ENCODE measurements at places on chromosomes 6 and 20. TPM values are rescaled to one million over a fixed set of nuclear protein-coding genes. Genes with fewer than 3 reads are reported as not detected.

DNA sequence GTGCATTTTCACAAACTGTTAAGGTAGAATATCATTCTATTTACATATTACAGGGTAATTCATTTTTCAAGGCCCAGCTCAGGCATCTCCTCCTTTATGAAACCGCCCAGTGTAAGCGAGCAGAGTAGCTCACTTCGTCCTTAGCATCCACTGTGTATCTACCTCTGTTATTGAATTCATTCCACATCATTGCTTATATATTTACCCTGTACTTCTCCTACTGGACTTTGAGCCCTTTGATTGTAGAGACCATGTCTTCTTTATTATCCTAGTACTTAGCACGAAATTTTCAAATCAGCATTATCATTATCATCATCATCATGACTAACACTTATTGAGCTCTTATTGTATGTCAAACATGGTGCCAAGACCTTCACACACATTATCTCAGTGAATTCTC, 76.7 kb downstream of the FRK start:
- DNase-seq, result no peak

DNA sequence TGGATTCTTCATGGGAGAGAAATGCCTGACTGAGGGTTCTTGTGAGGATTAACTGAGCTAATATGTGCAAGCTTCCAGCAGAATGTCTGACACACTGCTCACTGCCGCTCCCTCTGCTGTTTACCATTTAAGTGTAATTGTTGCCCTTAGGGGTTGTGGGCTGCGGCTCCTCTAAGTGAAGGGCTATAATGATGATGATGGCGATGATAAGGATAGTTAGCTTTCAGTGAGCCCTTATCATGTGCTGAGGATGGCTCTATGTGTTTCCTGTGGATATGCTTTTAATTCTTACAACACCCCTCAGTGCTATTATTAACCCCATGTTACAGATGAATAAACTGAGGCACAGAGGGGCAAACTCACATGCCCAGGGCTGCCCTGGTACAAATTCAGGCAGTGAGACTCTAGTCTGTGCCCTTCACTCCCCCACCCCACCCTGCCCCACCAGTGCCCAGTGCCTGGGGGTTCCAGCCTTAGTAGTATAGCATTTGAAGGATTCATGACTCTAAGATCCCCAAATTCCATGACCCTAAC, 33.4 kb downstream of the TGM2 start:
- DNase-seq, result no peak

GRCh38 chr20:32883081-32883480, 24.4 kb downstream of the EFCAB8 start:
- DNase-seq, result no peak

DNA sequence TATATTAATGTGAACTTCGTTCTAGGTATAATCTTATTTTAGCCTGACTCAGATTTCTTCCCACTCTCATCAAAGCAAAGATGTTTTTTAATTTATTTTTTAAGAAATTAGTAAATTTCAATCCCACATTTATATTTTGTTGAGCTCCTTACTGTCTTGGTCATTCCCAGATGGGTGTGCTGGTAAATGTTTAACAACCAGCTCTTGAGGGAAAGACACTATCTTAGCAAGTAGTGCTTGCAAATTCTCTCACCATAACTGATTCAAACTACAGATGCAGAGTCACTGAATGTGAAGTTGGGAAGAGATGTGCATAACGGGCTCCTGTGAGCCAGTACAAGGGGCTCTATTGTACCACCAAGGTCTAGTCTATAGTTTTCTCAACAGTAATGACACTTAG, 29.8 kb upstream of the BTN3A2 start:
- no peak for DNase-seq

Gene DTNBP1
- total RNA-seq, result 5.4 TPM

Gene ATP5F1E
- 124 TPM for total RNA-seq

Gene MACROD2
- total RNA-seq, result 0.08 TPM
